HCT116 (cell line): ENCODE measurements at places on chromosomes 2 and 18. TPM values are rescaled to one million over a fixed set of nuclear protein-coding genes. Genes with fewer than 3 reads are reported as not detected.
A peak's percentile ranks its signal among the peaks of the same experiment; 100 is the strongest.

The POU3F3 gene
- not detected for total RNA-seq

DNA sequence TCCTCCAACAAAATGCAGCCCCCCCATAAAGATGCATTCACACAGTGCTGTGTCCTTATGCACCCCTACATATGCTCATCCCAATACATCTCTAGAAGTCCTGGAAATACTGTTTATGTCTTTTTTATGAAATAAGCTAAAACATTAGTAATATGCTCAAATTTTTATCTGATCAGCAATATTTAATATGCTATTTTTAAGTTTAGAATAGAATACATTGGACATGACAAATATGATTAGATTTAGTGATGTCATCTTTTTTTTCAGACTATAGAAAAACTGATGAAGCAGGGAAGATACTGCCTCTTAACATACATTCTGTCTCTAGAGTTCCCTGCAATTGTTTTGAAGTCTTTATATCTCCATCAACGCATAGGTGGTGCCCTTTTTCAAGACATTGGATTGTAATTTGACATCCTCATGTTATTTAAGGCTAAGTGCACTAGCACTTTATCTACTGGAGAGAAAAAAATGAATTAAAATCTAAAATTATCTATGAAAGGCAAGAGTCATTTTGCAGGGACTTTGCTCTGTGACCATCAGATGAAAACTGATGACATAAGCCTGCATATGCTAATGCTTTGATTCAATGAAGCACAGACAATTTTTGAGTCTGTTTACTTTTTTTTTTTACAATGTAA is 395.3 kb downstream of the LPIN1 start:
- H3K36me3 ChIP-seq = no peaks in the 10 kb centered on the region
- DNase-seq = no peak
- H3K4me1 ChIP-seq = no peaks in the 10 kb centered on the region
- no peak overlapping the region for H3K27ac ChIP-seq
- H3K4me3 ChIP-seq = no peak overlapping the region
- H3K27me3 ChIP-seq = peaks cover 11% of the 10 kb centered on the region

DNA sequence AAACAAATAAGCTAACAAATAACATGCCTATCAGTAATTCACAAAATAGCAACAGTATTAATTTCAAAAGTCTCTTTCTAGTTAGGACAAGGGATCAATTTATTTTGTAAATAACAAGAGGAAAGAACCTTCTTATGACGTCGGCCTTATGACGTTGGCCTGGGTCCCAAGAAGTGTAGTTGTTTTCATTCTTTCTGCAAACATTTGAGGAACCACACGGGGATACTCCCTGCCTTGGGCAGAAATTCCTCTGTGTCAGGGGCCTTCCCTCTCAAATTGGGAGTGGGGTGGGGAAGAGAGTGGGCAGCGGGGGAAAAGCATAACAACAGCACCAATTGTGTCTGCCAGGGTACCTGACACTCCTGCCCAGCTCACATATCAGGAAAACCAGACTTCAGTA is 1.3 kb downstream of the CCDC68 start:
- no peak overlapping the region for H3K27ac ChIP-seq
- no peaks in the 10 kb centered on the region for H3K36me3 ChIP-seq
- no peak overlapping the region for H3K4me3 ChIP-seq
- peaks cover 14% of the 10 kb centered on the region; the same call in 1 of the 2 replicates for H3K4me1 ChIP-seq

The CENPA gene
- total RNA-seq = 45.8 TPM

DNA sequence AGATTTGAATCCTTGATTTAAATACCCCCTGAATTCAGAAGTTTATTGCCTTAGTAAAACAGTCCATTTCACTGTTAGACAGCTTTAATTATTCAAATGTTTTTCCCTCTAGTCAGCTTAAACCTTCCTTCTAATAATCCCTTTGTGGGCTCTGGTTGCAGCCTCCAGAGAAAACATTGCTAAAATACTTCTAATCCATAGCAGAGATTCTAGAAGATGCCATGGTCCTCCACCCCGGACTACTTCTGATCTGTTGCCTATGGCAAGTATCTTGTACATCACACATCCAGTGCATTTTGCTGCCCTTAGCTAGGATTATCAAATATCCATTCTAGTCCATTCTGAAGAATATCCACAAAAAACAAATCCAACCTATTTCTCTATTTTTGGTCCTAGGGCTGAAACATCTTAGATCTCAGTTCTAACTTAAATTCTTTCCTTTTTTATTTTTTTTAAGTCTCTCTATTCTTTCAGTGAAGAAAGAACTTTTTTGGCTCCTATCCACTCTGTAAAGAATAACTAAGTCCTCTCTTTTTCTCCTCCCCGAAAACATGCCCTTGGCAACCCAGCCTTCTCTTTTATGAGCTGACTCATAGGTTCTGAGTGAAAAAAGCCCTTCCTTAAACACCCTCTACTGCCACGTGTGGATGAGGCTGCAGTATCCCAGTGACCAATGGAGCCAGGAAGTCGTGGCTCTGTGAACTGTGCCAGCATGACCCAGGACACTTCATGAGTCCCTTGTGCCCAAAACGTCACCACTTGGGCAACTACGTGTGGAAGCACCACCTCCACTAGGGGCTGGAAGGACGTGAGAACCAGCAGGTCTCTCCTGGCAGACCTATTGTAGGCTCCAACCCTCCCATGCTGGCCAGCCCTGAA is 349.8 kb downstream of the TNS1 start:
- H3K36me3 ChIP-seq = no peaks in the 10 kb centered on the region
- peak; percentile 46 for DNase-seq
- no peak overlapping the region for H3K27ac ChIP-seq
- no peak overlapping the region for H3K4me3 ChIP-seq
- H3K4me1 ChIP-seq = peaks cover 21% of the 10 kb centered on the region

The IL18RAP gene
- total RNA-seq = not detected

- H3K27me3 ChIP-seq = no peaks in the 10 kb centered on the region
- H3K27ac ChIP-seq = no peak overlapping the region
- H3K4me1 ChIP-seq = peaks cover 10% of the 10 kb centered on the region; the same call in 1 of the 2 replicates
- no peak overlapping the region for H3K4me3 ChIP-seq
- H3K36me3 ChIP-seq = no peaks in the 10 kb centered on the region
Observed at GRCh38 chr2:223034221-223034975, 17.6 kb upstream of the KCNE4 start.

DNA sequence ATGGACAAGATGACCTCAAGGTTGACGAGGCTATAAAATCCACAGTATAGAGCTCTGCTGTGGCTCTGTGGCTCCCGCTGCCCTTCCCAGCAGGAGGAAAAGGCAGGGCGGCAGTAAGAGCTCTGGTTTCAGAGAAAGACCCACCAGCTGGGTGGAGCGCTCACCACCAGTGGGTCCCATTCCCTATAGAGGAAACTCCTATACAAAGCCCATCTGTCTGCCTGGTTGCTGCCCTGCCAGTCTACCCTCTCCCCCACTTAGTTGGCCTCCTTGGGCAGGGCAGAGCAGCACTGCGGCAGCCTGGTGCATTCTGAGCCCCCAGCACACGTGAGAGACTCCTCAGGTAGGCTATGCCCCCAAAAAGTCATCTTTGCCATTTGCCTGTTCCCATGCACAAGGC is 26.5 kb downstream of the TNS1 start:
- no peaks in the 10 kb centered on the region for H3K27me3 ChIP-seq
- H3K27ac ChIP-seq = no peak overlapping the region
- DNase-seq = no peak
- no peak overlapping the region for H3K4me3 ChIP-seq

The CKAP2L gene
- 27.5 TPM for total RNA-seq

GRCh38 chr2:240214790-240215675 is 74.6 kb upstream of the OTOS start:
- no peaks in the 10 kb centered on the region for H3K36me3 ChIP-seq
- no peak for DNase-seq
- H3K27me3 ChIP-seq = 0 out of 2 replicates have a peak, but pooled peaks cover 4% of the 10 kb centered on the region
- peaks cover 7% of the 10 kb centered on the region; the same call in 1 of the 2 replicates for H3K4me1 ChIP-seq
- no peak overlapping the region for H3K27ac ChIP-seq

- no peak overlapping the region for H3K4me3 ChIP-seq
- no peaks in the 10 kb centered on the region for H3K4me1 ChIP-seq
- H3K27ac ChIP-seq = no peak overlapping the region
- no peak for DNase-seq
- no peaks in the 10 kb centered on the region for H3K36me3 ChIP-seq
- no peaks in the 10 kb centered on the region for H3K27me3 ChIP-seq
Observed at GRCh38 chr2:128941751-128942150, 623.1 kb upstream of the HS6ST1 start.
